ENCODE measurements at places on chromosomes 12 and 14. TPM values are rescaled to one million over a fixed set of nuclear protein-coding genes. Genes with fewer than 3 reads are reported as not detected.

- no peaks in the 10 kb centered on the region for H3K4me1 ChIP-seq
- no peak for DNase-seq
- no peak overlapping the region for H3K27ac ChIP-seq
- H3K4me3 ChIP-seq: no peak overlapping the region
- no peaks in the 10 kb centered on the region for H3K27me3 ChIP-seq
Measured at GRCh38 chr14:65560340-65561027, 148.0 kb downstream of the FUT8 start.

DNA sequence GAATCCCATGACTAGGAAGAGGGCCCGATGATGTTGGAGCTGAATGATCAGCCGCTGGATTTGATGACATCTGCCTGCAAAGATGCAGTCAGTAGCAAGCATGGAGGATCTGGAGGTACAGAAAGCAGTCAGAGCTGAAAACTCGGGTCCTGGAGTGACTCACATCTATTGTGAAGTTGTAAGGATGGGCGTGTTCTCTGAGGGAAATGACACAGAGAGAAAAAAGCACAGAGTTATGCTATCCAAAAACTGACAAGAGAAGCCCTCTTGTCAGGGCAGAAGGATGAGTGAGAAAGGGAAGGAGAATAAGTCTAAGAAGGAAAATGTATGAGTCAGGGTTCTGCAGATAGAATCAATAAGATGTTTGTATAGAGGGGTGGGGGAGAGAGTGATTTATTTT, 380.4 kb upstream of the CCDC196 start:
- no peaks in the 10 kb centered on the region for H3K36me3 ChIP-seq
- no peaks in the 10 kb centered on the region for H3K27me3 ChIP-seq
- H3K27ac ChIP-seq: no peak overlapping the region
- H3K4me1 ChIP-seq: no peaks in the 10 kb centered on the region
- no peak overlapping the region for H3K4me3 ChIP-seq
- no peak for DNase-seq

GRCh38 chr12:20320552-20320951, 47.8 kb upstream of the PDE3A start:
- DNase-seq: no peak
- no peaks in the 10 kb centered on the region for H3K36me3 ChIP-seq
- H3K27me3 ChIP-seq: no peaks in the 10 kb centered on the region

- H3K27me3 ChIP-seq: no peaks in the 10 kb centered on the region
- no peak overlapping the region for H3K4me3 ChIP-seq
- DNase-seq: no peak
- no peaks in the 10 kb centered on the region for H3K4me1 ChIP-seq
Measured at GRCh38 chr14:87430810-87431209, 562.2 kb downstream of the GALC start.

DNA sequence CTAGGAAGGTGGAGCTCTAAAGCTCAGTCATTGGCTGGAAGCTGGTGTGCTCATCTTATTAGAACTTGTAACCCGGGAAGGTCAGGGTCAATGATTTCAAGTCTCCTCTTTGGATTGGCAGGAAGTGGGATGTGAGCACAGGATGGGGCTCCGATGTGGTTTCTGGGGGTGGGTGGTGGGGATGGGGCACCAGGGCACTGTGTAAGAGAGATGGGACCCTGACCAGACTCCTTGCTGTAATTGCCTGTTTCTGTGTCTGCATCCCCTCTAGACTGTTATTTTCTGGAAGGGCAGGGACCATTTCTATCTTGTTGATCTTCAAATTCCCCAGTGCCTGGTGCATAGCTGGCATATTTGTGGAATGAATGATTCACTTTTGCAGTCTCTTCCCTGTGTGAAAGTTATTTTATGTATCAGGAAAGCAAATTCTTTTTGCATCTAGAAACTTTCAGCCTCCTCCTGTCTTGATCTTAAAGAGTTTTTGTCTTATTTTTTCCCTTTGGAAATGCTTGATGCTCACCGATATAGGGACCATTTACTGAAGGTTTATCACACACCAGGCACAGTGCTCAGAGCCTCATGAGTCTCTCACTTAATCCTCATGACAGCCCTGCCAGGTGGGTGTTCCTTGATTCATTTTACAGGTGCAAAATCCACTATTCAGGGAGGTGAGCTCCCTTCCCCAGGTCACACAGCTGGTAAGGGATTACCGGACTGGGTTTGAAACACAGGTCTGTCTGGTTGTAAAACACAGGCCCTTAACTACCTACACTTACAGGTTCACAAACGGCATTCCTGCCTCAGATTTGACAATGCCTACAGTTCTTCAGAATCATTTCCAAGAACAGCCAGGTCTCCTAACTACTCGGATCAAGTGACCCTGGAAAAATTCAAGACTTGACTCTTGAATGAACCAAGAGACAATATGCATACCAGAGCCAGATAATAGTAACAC, 86.9 kb upstream of the IGF1 start:
- no peaks in the 10 kb centered on the region for H3K4me1 ChIP-seq
- H3K36me3 ChIP-seq: no peaks in the 10 kb centered on the region
- H3K27ac ChIP-seq: no peak overlapping the region
- DNase-seq: no peak

GRCh38 chr14:77302926-77303325, 17.8 kb downstream of the POMT2 start:
- peak overlapping the region; percentile 88 for H3K27ac ChIP-seq
- no peak overlapping the region for H3K4me3 ChIP-seq

The MYRFL gene
- total RNA-seq: 1.5 TPM

GRCh38 chr12:127811988-127812387, 455.0 kb upstream of the TMEM132C start:
- DNase-seq: peak; percentile 21
- H3K4me3 ChIP-seq: no peak overlapping the region
- H3K36me3 ChIP-seq: no peaks in the 10 kb centered on the region
- H3K27ac ChIP-seq: no peak overlapping the region

DNA sequence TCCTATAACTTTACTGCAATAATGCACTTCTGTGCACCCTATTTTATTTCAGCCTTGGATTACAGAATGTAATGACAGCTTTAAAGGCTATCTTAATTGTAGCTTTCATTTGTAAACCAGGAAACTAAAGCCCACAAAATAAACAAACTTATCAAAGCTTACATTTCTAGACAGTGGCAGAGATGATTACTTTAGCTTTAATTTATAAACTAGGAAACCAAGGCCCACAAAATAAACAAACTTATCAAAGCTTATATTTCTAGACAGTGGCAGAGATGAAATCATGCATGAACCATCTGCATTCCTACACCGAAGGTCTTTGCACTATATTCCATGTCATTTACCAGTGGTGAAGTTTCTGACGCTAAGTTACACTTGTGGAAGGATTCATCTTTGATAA, 74.4 kb downstream of the PRKD1 start:
- H3K4me3 ChIP-seq: no peak overlapping the region
- no peaks in the 10 kb centered on the region for H3K27me3 ChIP-seq

DNA sequence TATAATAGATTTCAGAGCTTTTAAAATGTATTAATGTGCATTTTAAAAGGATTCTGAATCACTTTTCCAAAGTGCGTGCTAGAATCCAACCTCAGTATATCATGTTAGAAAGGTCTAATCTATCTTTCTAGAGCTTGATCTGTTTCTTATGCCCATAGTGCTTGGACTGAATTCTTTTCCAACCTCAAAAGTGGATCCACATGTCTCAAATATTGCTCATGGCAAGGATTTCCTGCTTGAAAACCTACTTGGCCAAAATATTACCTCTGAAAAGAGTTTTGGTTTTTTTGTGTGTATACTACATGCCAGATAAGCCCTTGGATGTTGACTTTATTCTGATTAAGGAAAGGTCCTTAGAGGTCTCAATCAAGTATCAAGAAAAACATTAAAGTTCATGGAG, 16.9 kb upstream of the SLC6A15 start:
- no peak for DNase-seq
- no peaks in the 10 kb centered on the region for H3K36me3 ChIP-seq
- H3K27me3 ChIP-seq: no peaks in the 10 kb centered on the region

- H3K4me3 ChIP-seq: no peak overlapping the region
- no peaks in the 10 kb centered on the region for H3K27me3 ChIP-seq
- no peak for DNase-seq
Measured at GRCh38 chr14:33809396-33809981, 141.4 kb downstream of the EGLN3 start.

- no peak overlapping the region for H3K4me3 ChIP-seq
- no peak overlapping the region for H3K27ac ChIP-seq
- H3K36me3 ChIP-seq: no peaks in the 10 kb centered on the region
- no peaks in the 10 kb centered on the region for H3K4me1 ChIP-seq
Measured at GRCh38 chr14:94011795-94012194, 14.3 kb upstream of the OTUB2 start.

DNA sequence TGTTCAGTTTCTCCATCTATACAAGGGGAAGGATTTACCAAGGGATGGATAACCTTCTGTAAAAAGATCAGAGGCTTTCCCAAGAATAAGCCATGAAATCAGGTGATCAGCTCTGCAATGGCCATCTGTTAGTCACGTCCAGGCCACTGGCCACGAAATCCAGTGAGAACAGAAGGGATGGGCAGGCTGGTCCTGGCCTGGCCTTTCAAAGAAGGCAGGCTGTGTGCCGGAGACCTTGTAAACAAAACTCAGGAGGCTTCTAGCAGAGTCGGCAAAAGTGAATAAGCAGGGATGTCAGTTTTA, 68.5 kb downstream of the RNF34 start:
- DNase-seq: no peak
- H3K4me1 ChIP-seq: no peaks in the 10 kb centered on the region
- no peaks in the 10 kb centered on the region for H3K27me3 ChIP-seq
- H3K27ac ChIP-seq: peak overlapping the region; percentile 47

- no peak overlapping the region for H3K27ac ChIP-seq
- H3K4me3 ChIP-seq: no peak overlapping the region
- no peaks in the 10 kb centered on the region for H3K4me1 ChIP-seq
- no peaks in the 10 kb centered on the region for H3K36me3 ChIP-seq
- DNase-seq: no peak
Measured at GRCh38 chr12:85823436-85824180, 12.6 kb downstream of the RASSF9 start.

The TTLL5 gene
- total RNA-seq: 35.7 TPM

GRCh38 chr14:103315941-103316340, 18.1 kb upstream of the EIF5 start:
- no peak overlapping the region for H3K4me3 ChIP-seq
- H3K27me3 ChIP-seq: no peaks in the 10 kb centered on the region
- no peaks in the 10 kb centered on the region for H3K36me3 ChIP-seq
- no peak for DNase-seq

GRCh38 chr14:81144824-81145603, 75.7 kb downstream of the GTF2A1 start:
- no peak for DNase-seq
- H3K4me1 ChIP-seq: no peaks in the 10 kb centered on the region
- no peaks in the 10 kb centered on the region for H3K36me3 ChIP-seq
- peak overlapping the region; percentile 55 for H3K27ac ChIP-seq

The EML1 gene
- total RNA-seq: 97.9 TPM

The SIX1 gene
- total RNA-seq: 7.1 TPM

The NAV3 gene
- 33.9 TPM for total RNA-seq

DNA sequence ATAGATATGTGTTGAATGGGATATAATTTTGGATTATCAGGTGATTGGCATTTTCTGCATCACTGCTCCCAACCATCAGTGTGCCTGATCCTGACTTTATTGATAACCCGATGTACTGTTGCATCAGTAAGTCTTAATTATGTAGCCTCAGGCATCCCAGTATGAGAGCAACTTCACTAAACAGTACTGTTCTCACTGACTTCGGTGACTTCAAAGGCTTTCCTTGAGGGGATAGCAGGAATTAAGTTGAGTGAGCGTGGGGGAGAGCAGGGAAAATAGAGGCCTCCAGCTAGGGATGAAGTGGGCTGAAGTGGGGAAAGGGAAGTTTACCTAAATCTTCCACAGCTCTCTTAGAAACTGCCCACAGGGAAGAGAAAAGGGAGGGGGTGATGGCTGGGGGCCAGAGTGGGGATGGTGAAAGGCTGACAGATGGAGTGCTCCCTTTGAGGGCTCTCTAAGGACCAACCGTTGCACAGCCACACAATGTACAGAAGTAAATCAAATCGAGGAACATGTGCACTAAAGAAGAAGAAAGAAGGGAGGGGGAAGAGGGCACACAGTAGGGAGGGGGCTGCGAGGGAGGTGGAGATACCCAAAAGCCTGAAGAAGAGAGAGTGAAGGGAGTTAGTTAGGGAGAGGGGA, 10.7 kb upstream of the NEUROD4 start:
- H3K27me3 ChIP-seq: no peaks in the 10 kb centered on the region
- DNase-seq: no peak

- no peaks in the 10 kb centered on the region for H3K4me1 ChIP-seq
- H3K27ac ChIP-seq: peak overlapping the region; percentile 96
- DNase-seq: peak; percentile 27
- H3K27me3 ChIP-seq: no peaks in the 10 kb centered on the region
Measured at GRCh38 chr12:42234970-42235369, 3.1 kb downstream of the YAF2 start.

DNA sequence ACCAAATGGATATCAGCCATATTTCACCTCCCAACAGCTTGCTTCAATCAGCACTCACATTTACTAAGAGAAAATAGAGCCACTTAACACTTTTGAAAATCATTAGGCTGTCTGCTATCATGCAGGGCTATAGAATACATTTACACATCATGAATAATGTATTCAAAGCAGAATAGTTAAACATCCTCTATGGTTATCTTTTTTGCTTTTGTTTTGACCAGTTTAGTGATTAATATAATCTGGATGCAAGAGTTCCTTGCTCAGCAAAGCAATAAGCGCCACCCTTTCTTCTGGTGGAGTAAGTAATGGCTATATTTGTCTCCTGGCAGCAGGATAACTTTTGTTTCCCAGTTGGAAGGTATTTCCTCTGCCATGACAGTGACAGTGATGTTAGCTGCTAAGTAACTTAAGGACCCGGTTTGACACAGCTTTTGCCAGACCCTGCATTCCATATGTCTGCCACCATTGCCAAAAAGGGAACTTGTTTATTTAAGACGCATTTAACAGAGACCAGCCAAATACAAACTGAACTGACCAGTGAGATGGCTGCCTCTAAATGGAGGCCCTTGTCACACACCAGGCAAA, 70.3 kb upstream of the NR2C1 start:
- H3K4me3 ChIP-seq: no peak overlapping the region
- H3K36me3 ChIP-seq: no peaks in the 10 kb centered on the region
- H3K27me3 ChIP-seq: no peaks in the 10 kb centered on the region
- no peak for DNase-seq

The CSAD gene
- total RNA-seq: 67.6 TPM

DNA sequence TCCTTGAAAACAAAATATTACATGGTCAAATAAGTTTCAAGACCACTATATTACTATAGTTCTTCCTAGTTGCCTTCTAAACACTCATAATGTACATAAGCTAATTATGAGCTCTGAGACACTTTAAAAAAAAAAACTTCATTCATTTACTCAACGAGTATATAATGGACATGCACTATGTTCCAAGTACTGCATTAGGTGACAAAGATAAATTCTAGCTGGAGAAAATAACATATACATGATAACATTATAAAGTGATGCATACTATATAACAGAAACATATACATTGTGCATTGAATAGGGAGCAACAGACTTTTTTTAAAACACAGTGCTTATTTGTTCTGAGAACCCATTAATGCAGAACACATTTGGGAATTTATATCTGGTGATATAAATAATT, 202.3 kb downstream of the NELL2 start:
- no peaks in the 10 kb centered on the region for H3K36me3 ChIP-seq
- DNase-seq: no peak
- H3K27me3 ChIP-seq: no peaks in the 10 kb centered on the region
- H3K27ac ChIP-seq: no peak overlapping the region
- H3K4me1 ChIP-seq: no peaks in the 10 kb centered on the region

GRCh38 chr14:97166497-97166896, 369.3 kb downstream of the VRK1 start:
- H3K36me3 ChIP-seq: no peaks in the 10 kb centered on the region
- no peak for DNase-seq
- no peaks in the 10 kb centered on the region for H3K27me3 ChIP-seq
- no peaks in the 10 kb centered on the region for H3K4me1 ChIP-seq

GRCh38 chr12:120100630-120101029, 15.9 kb downstream of the RAB35 start:
- H3K4me3 ChIP-seq: no peak overlapping the region
- H3K4me1 ChIP-seq: peaks cover 18% of the 10 kb centered on the region
- peak overlapping the region; percentile 36 for H3K27ac ChIP-seq
- no peaks in the 10 kb centered on the region for H3K27me3 ChIP-seq
- no peaks in the 10 kb centered on the region for H3K36me3 ChIP-seq

The R3HDM2 gene
- 9.4 TPM for total RNA-seq

Data from uterus (tissue), 4 donors.